ENCODE measurements at places on chromosomes 6 and 20. TPM values are rescaled to one million over a fixed set of nuclear protein-coding genes. Genes with fewer than 3 reads are reported as not detected.

Gene DZANK1
- 6.7 TPM for total RNA-seq

GRCh38 chr6:39760226-39760952, 31.8 kb upstream of the DAAM2 start:
- H3K27me3 ChIP-seq: no peaks in the 10 kb centered on the region
- no peaks in the 10 kb centered on the region for H3K4me1 ChIP-seq
- no peak for DNase-seq
- no peak overlapping the region for H3K27ac ChIP-seq

Gene TTK
- total RNA-seq: 1.9 TPM

Gene ESR1
- 4.7 TPM for total RNA-seq

DNA sequence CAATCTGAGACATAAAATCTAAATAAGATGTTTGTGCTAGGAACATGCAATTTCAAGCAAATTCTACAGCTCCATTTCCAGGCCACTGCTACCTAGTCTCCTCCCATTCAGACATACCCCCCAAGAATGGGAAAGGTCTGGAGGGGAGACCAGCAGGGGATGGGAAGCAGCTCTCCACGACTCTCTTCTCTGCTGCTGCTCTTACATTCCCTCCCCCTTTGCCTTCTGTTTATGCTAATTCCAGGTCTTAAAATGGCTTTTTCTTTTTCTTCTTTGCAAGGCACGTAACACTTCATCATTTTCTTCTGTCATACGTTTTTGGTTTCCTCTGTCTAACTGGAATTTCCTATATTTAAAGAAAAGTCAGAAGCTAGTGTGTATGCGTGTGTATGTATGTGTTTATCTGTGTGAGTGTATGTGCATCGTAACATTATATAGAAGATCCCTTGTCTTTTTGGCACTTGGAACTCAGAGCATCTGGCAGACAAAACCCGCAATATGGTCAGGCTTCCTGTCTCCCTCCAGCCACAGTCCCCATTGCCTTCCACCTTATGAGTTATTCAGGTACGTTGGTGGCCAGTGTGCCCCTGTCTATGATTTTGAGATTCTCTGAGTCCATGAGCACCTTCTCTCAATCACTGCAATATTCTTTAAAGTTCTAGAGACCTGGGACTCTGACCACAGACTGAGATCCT, 493.7 kb downstream of the BTBD3 start:
- H3K36me3 ChIP-seq: no peaks in the 10 kb centered on the region
- no peak overlapping the region for H3K4me3 ChIP-seq
- H3K27ac ChIP-seq: no peak overlapping the region
- no peak for DNase-seq
- no peaks in the 10 kb centered on the region for H3K4me1 ChIP-seq

Gene SLC22A7
- total RNA-seq: not detected

GRCh38 chr6:40410821-40411220, 176.3 kb downstream of the LRFN2 start:
- H3K4me3 ChIP-seq: no peak overlapping the region
- H3K27ac ChIP-seq: no peak overlapping the region
- DNase-seq: no peak

Gene RNF144B
- total RNA-seq: 129 TPM

- H3K27me3 ChIP-seq: no peaks in the 10 kb centered on the region
- H3K27ac ChIP-seq: no peak overlapping the region
- H3K4me1 ChIP-seq: no peaks in the 10 kb centered on the region
- H3K4me3 ChIP-seq: no peak overlapping the region
- no peaks in the 10 kb centered on the region for H3K36me3 ChIP-seq
These were observed 39.1 kb upstream of the RBM24 start for GRCh38 chr6:17242087-17242486.

Gene DNPH1
- total RNA-seq: 82.5 TPM

DNA sequence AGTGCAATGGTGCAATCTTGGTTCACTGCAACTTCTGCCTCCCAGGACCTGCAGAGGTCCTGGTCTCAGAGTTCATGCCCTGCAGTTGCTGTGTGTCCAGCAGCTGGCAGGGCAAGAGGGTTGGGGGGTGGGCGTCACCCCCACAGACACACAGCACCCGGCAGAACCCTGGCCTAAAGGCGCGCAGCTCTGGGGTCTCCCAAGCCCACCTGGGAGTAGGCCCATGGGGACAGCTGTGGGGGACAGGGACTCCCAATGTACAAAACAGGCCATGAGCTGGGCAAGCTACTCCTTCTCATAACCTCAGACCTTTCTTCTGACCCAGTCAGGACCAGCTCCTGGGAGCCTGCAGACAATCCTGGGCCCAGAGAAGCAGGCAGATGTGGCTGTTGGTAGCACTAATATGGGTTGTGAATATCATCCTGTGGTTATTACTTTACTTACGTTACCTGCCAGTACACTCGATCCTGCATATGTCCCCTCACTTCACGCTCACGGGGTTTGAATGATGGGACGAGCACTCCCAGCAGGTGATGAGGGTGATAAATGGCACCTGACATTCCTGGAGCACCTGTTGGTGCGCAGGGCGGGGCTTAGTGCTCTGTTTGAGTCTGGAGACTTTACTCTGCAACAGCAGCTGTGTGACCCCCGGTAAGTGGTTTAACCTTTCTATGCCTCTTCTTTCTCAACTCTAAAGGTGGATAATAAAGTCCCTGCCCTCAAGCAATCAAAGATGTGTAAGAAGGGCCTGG, 39.9 kb upstream of the SULF2 start:
- H3K27ac ChIP-seq: no peak overlapping the region
- no peaks in the 10 kb centered on the region for H3K36me3 ChIP-seq
- H3K4me1 ChIP-seq: peaks cover 8% of the 10 kb centered on the region

- H3K4me3 ChIP-seq: no peak overlapping the region
- no peaks in the 10 kb centered on the region for H3K27me3 ChIP-seq
- H3K27ac ChIP-seq: no peak overlapping the region
- peaks cover 9% of the 10 kb centered on the region for H3K4me1 ChIP-seq
These were observed 47.0 kb downstream of the EZR start for GRCh38 chr6:158772172-158772571.

DNA sequence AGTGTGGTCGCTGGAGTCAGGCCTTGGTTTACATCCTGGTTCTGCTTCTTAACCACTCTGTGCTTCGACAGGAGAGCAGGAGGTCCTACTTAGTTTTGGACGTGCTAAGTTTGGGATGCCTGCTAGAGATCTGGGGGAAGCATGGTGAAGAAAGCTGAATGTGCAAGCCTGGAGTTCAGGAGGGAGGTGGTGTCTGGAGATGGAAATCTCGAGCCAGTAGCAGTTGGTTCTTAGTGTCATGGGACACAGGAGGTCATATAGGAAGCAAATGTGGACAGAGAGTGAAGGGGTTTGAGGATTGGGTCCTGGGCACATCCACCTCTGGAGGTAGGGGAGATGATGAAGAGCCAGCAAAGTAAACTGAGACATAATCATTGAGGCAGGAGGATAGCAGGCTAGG, 131.4 kb downstream of the SYCP2 start:
- no peak overlapping the region for H3K27ac ChIP-seq
- no peak overlapping the region for H3K4me3 ChIP-seq
- no peak for DNase-seq
- no peaks in the 10 kb centered on the region for H3K27me3 ChIP-seq
- no peaks in the 10 kb centered on the region for H3K36me3 ChIP-seq
- H3K4me1 ChIP-seq: no peaks in the 10 kb centered on the region

Gene SMIM26
- 136 TPM for total RNA-seq

GRCh38 chr20:18851629-18852028, 38.0 kb downstream of the SCP2D1 start:
- DNase-seq: no peak
- no peak overlapping the region for H3K27ac ChIP-seq
- H3K4me3 ChIP-seq: no peak overlapping the region
- no peaks in the 10 kb centered on the region for H3K36me3 ChIP-seq
- no peaks in the 10 kb centered on the region for H3K27me3 ChIP-seq

GRCh38 chr6:4794140-4794707, 18.0 kb downstream of the CDYL start:
- H3K27ac ChIP-seq: no peak overlapping the region
- H3K27me3 ChIP-seq: no peaks in the 10 kb centered on the region
- H3K36me3 ChIP-seq: no peaks in the 10 kb centered on the region
- peaks cover 6% of the 10 kb centered on the region for H3K4me1 ChIP-seq
- DNase-seq: no peak

DNA sequence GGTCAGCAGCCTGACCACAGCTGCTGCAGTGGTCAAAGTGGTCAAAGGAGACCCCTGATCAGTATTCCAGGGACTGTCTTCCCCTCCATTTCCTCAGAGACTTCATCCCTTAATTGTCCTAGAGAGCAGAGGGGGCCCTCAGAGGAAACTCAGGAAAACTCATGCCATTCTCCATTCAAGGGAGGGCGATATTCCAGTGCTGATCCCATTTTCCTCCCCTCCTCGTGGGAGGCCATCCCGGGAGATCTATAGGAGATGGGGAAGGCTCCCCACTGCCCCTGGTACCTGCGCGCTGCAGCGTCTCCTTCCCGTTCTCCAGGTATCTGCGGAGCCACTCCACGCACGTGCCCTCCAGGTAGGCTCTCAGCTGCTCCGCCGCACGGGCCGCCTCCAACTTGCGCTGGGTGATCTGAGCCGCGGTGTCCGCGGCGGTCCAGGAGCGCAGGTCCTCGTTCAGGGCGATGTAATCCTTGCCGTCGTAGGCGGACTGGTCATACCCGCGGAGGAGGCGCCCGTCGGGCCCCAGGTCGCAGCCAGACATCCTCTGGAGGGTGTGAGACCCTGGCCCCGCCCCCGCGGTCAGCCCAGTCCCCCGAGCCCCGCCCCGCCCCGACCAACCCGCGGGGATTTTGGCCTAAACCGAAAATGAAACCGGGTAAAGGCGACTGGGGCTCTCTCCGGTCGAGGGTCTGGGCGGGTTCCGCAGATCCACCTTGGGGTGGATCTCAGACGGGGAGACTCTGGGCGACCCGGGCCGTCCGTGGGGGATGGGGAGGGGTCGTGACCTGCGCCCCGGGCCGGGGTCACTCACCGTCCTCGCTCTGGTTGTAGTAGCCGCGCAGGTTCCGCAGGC, 878 bp downstream of the HLA-C start:
- H3K36me3 ChIP-seq: peaks cover 9% of the 10 kb centered on the region
- H3K4me1 ChIP-seq: no peaks in the 10 kb centered on the region
- peak overlapping the region; percentile 78 for H3K27ac ChIP-seq
- DNase-seq: peak; percentile 62

DNA sequence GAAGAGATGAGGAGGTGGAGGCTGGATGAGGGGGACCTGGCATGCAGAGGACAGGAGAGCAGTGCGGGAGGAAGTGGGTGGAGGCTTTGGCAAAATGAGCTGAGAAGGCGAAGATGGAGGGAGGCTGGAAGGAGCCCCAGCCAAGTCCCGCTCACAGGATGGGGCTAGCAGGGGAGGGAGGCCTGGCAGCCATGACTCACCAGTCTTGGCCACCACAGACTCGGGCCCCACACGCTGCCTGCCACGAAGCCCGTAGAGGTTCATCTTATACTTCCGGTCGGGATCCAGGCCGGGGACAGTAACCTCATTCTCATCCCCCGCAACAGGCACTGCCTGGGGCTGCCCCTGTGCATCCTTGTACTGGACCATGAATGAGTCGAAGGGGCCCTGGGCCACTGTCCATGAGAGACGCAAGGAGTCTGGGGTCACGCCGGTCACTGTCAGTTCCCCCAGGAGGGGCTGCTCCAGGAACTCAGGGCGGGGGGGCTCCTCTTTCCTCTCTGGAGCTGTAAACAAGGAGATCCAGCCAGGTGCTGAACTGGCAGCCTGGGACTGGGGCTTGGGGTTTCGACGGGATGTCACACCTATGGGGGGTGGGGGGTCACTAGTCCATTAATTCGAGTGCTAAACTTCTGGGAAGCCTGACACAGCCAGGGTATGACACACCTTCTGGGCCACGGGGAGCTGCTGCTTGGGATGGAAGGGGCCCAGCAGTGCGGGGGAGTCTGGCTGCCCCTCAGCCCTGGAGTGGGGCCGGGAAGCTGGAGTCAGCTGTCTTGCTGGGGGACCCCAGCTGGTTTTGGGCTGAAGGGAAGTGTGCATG, 27.8 kb downstream of the TNXB start:
- no peaks in the 10 kb centered on the region for H3K36me3 ChIP-seq
- peak overlapping the region; percentile 46 for H3K27ac ChIP-seq
- H3K4me3 ChIP-seq: no peak overlapping the region
- no peaks in the 10 kb centered on the region for H3K27me3 ChIP-seq

GRCh38 chr6:130829333-130829910, 2.2 kb downstream of the SMLR1 start:
- H3K4me1 ChIP-seq: no peaks in the 10 kb centered on the region
- no peaks in the 10 kb centered on the region for H3K27me3 ChIP-seq
- no peak for DNase-seq
- no peak overlapping the region for H3K27ac ChIP-seq

DNA sequence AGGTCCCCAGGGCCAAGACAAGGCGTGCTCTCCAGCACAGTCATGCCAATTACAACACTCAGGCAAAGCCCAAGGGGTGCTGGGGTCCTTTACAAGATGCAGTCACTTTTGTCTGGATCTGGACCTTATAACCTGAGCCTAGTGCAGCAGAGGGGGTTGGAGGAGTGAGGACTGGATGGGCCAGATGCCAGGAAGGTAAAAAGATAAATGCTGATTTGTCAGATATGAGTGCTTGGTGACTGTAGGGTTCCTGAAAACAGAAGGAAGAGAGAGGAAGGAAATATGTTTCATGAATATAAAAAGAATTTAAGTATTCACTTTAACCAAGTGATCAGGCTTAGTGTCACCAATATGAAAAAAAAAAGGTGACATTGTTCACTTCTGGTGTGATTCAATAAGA, 43.4 kb upstream of the TFAP2A start:
- H3K4me3 ChIP-seq: no peak overlapping the region
- no peak overlapping the region for H3K27ac ChIP-seq
- no peaks in the 10 kb centered on the region for H3K27me3 ChIP-seq
- H3K36me3 ChIP-seq: no peaks in the 10 kb centered on the region
- peaks cover 6% of the 10 kb centered on the region for H3K4me1 ChIP-seq
- DNase-seq: no peak

DNA sequence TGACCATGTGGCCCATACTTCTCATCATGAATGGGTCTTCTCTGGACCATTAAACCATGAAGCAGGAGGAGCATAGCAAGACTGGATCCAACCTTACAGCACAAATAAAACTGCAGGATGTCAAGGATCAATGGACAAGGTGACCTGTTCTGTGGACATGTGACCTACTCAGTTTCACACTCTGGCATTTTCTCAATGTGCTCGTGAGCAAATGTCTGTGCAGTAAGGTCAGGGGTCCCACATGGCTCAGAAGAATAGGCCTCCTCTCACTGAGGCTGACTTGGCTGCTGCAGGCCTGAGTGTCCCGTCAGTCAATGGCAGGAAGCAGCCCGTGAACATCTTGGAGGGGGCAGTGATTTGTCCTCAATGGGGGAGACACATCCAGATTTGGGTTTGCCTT, 60.2 kb upstream of the IL20RA start:
- no peaks in the 10 kb centered on the region for H3K27me3 ChIP-seq
- no peak for DNase-seq
- H3K27ac ChIP-seq: no peak overlapping the region
- no peaks in the 10 kb centered on the region for H3K4me1 ChIP-seq
- H3K36me3 ChIP-seq: no peaks in the 10 kb centered on the region
- no peak overlapping the region for H3K4me3 ChIP-seq

Gene BTBD3
- 41.8 TPM for total RNA-seq

GRCh38 chr6:16760516-16761470, at the start of gene ATXN1:
TSS of gene ATXN1 (minus strand) at chr6:16761460.
- DNase-seq: peak; percentile 63
- peak within 1 kb of the TSS; percentile 98 for H3K27ac ChIP-seq
- peaks cover 26% of the 10 kb centered on the region for H3K4me1 ChIP-seq
- H3K36me3 ChIP-seq: no peaks in the 10 kb centered on the region
- no peaks in the 10 kb centered on the region for H3K27me3 ChIP-seq
- peak within 1 kb of the TSS; percentile 95 for H3K4me3 ChIP-seq

All from thyroid gland (tissue), 4 donors.